SW480 (cell line): ENCODE measurements at places on chromosomes 11 and 22.

GRCh38 chr22:38494498-38494897, 11.6 kb downstream of the DDX17 start:
- no peak for DNase-seq

GRCh38 chr11:105937331-105937730, 84.7 kb downstream of the MSANTD4 start:
- peak; percentile 78 for DNase-seq

DNA sequence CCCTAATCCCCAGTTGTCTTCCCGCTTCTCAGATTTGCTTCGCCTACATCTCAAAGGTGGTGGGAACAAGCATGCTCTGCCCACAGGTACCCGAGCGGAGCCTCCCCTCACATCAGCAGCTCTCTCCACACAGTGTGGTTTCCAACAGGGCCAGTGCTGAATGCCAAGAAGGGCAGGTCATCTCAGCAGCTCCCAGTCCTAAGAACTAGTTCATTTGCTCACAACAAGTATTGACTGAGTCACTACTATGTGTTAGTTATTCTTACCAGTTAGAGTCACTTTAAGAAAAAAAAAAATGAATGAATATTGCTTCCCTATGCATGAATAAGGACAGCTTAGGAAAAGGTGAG, 66.2 kb downstream of the THAP12 start:
- DNase-seq, result no peak

- no peak for DNase-seq
Measured at GRCh38 chr22:44622147-44622427, 79.9 kb upstream of the PRR5 start.

GRCh38 chr22:21070690-21071615, 25.2 kb downstream of the LRRC74B start:
- DNase-seq, result no peak

DNA sequence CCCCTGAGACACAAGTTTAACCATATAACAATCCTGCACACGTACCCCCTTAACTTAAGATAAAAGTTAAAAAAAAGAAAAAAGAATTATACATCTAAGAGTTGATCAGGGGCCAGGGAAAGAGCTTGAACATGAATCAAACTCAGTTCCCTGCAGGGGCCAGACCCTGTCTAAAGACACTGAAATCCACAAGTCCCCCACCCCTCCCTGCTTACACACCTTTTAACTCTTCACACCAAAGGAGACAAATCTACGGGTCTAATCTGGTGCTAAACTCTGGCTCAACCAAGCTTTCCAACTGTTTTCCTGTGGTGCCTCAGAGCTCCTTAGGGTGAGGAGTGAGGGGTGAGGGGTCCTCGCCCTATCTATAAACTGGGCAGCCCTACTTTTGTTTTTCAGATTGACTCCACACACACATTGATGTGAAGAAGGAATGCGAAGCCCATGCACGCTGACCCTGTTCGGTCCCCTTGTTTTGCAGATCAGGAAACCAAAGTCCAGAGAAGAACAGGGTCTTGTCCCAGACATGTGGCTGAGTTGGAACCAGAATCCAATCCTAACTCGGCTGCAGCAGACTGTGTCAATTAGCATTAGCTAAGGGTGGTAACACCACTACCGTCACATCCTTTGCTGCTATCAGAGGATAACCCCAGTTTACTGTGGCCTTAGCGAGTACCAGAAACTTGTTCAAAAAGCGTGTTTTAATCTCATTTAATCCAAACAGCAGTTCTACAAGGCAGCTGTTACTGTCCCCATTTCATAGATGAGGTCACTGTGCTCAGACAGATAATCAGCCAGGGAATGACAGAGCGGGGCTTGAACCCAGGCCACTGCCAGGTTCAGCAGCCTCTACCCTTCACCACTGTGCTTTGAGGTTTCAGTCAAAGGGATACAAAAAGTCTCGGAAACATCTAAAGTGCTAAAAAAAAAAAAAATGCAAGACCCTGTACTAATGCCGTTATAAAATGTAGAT, 145.2 kb upstream of the SYT13 start:
- DNase-seq, result no peak

DNA sequence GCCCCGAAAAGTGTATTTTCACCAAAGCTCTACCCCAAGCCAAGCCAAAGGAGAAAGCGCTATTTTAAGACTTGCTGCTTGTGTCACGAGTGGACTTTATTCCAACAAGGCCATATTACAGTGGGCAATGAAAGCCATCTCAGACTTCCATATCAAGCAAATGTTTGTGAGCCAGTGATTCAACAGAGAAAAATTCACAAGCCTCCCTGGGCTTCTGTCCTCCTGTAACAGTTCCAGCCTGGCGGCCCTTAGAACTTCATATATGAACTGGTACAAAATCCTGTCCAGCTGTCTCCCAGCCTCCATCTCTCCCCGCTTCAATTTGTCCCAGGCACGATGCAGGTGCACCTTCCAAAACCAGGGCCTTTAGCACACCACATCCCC, 11.2 kb downstream of the LARGE1 start:
- no peak for DNase-seq

DNA sequence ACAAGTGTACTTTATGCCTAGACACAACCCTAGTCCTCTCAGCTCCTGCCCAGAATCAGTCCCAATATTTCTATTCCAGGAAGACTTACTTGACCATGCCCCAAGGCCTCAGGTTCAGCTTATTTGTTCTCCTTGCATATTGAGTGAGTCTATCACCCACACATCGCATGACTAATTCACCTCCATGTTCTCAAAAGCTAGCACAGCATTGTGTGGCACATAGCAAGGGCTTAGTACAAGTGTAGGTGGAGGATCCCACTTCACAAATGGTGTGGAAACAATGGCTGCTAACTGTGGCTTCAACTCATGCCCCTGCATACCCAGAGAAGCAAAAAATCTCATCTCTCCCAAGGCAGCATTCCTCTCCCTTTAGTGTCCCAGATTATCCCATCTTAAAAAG, 602.6 kb upstream of the API5 start:
- no peak for DNase-seq

- no peak for DNase-seq
Measured at GRCh38 chr22:32634421-32634981, 159.9 kb downstream of the FBXO7 start.

- no peak for DNase-seq
Measured at GRCh38 chr11:118878163-118878563, 5.5 kb upstream of the CXCR5 start.

DNA sequence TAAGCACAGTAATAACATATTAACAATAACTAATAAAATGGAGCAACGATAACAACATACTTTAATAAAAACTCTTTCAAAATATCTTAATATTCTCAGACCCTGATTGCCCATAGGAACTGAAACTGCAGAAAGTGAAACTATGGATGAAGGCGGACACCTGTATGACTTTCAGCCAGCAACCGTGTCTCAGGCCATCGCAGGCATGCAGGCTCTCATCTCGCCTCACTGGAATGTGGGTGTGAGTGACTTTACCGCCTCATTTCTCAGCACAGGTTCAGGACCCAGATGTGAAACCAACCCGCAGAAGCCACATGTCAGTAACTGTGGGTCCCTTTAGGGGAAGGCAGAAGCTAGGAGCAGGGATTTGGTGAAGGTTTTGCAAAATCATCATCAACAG, 539.1 kb downstream of the FAM181B start:
- DNase-seq, result peak; percentile 8

- no peak for DNase-seq
Measured at GRCh38 chr22:49589301-49589700, 238.4 kb downstream of the BRD1 start.

GRCh38 chr11:35946766-35947165, 2.9 kb downstream of the LDLRAD3 start:
- peak; percentile 41 for DNase-seq

DNA sequence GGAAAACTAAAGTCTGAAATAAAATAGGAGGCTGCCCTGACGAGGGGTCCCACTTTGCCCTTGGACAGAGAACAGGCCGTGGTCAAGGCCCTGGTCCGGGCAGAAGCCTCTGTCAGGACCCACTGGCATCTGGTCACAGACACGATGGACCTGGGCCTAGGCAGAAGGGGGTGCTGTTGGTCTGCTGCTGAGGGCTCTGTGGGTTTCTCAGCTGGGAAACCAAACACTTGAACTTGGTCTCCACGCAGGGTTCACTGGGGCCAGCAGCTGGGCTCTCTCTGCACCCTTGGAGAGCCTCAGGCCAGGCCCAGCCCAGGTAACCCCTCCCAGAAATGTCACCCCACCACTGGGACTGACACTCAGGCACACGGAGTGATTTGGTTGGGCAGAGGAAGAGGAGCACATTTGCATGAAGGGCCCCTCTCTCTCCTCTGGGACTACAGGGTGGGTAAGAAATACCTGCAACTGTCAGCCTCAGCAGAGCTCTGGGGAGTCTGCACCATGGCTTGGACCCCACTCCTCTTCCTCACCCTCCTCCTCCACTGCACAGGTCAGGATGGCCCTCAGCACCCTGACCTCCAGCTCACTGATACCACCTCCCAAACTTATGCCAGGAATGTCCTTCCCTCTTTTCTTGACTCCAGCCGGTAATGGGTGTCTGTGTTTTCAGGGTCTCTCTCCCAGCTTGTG, 48.1 kb upstream of the TOP3B start:
- DNase-seq, result peak; percentile 23

DNA sequence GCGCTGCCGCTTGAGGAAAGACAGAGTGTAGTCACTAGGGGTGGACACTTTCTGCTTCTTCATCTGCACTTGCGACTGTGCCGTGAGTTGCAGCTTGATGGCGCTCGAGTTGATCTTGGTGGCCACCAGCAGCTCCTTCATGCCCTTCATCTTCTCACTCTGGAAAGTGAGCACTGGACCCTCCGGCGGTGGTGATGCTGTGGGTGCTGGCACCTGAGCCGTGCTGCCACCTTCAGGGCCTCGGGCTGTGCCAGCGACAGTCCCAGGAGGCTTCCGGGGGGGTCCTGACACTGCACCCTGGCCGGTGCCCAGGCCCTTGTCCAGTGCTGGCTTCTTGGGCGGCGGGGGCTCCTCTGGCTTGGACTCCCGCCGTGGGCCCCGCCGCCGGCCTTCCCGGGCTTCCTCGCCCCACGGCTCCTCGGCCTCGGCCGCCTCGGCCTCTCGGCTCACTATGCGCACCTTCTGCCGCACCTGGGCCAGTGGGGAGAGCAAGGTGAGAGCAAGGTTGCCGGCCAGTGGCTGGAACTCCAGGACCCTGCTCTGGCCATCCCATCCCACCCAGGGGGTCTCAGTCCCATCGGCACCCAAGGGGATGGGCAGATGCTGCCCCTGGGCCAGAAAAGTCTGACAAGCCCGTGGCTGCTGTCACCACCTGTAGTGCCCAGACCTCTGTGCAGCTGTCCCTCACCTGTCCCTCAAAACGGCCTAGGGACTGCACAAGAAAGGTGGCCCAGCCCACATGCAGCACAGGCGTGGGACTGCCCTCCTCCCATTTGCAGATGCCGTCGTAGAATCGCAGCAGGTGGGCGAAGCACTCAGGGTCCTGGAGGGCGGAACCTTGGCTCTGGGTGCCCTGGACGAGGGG, 1.6 kb upstream of the MAP4K2 start:
- DNase-seq, result no peak
